ENCODE measurements at places on chromosomes 6 and 20. TPM values are rescaled to one million over a fixed set of nuclear protein-coding genes. Genes with fewer than 3 reads are reported as not detected.

Gene CD93
- 85.1 TPM for total RNA-seq

DNA sequence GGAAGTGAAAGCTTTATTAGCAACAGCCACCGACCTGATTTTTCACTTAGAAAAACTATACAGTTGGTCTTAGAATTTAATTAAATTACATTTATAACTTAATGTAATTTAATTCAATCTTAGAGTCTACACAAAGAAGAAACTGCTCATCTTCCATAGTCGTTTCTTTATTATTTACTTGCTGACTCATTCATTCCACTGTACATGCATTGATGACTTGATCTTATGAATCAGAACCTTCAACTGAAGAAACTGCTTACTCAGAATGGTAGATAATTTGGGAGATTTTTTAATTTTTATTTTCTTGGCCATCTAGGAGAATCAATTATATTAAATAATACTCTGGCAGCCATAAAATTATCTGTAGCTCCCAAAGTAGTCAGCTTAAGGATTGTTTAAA is 1021.6 kb upstream of the FLRT3 start:
- DNase-seq = no peak

DNA sequence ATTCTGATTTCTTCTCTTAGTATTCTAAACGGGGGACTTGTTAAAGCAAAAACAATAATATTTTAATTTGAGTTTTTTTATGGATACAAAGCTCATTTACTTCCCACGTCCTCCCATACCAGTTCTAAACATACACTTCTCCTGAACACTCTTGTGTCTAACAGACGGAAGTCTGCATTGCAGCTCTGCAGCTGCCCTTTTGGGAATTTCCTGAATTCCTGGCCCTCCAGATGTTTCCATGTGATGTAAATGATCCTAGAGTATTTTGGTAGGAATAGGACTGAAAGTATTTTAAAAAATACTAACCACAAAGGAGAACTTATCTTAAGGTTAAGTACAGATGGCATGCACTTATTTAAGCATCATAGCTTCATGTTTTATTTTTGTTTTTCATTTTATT is 886.7 kb downstream of the TBC1D32 start:
- no peak for DNase-seq

- DNase-seq = no peak
Measured at GRCh38 chr6:40022867-40023266, 88.6 kb upstream of the MOCS1 start.

DNA sequence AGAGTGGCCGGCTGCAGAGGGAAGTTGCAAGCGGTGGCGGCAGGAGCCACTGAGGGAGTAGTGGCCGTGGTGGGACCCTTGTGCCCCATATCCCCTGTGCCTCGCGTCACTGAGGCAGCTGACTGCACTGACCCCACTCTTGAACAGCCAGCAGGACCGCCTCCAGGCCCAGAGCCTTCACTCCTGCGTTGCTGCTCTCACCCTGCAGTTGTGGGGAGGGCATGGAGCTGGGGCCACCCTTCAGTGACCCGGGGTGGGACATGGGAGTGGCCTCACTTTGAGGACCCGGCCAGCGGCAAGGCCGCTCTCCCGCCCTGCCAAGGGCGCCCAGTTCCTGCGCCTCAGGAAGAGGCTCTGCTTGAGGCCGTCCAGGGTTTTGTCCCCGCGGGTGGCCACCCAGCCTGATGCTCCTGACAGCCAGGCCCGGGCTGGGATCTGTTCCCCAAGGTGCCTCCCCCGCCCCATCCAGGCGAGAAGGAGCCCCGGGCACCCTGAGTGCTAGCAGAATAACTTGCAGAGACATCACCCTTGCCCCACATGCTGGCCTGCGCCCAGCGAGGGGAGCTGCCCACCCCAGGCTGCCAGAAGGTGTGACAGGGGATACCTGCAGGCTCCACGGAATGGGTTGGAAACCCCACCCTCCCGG is 44.4 kb downstream of the HLA-DRA start:
- DNase-seq = no peak
